ENCODE measurements at places on chromosomes 13 and 19. TPM values are rescaled to one million over a fixed set of nuclear protein-coding genes. Genes with fewer than 3 reads are reported as not detected.

- H3K36me3 ChIP-seq, result peaks cover 69% of the 10 kb centered on the region
- H3K27me3 ChIP-seq, result no peaks in the 10 kb centered on the region
- DNase-seq, result no peak
- H3K27ac ChIP-seq, result peak overlapping the region; percentile 86
- no peak overlapping the region for H3K4me3 ChIP-seq
- H3K4me1 ChIP-seq, result peaks cover 67% of the 10 kb centered on the region
Measured at GRCh38 chr19:41296433-41296871, 13.5 kb upstream of the CCDC97 start.

- peak overlapping the region; percentile 38 for H3K4me3 ChIP-seq
- peaks cover 60% of the 10 kb centered on the region for H3K4me1 ChIP-seq
- no peaks in the 10 kb centered on the region for H3K36me3 ChIP-seq
- H3K27me3 ChIP-seq, result no peaks in the 10 kb centered on the region
Measured at GRCh38 chr19:18417250-18418028, 1.8 kb upstream of the SSBP4 start.

The CRLF1 gene
- total RNA-seq, result 17.9 TPM

- peaks cover 53% of the 10 kb centered on the region for H3K36me3 ChIP-seq
- DNase-seq, result no peak
- H3K27me3 ChIP-seq, result no peaks in the 10 kb centered on the region
- no peaks in the 10 kb centered on the region for H3K4me1 ChIP-seq
- no peak overlapping the region for H3K4me3 ChIP-seq
Measured at GRCh38 chr19:16506961-16507360, 10.8 kb downstream of the C19orf44 start.

DNA sequence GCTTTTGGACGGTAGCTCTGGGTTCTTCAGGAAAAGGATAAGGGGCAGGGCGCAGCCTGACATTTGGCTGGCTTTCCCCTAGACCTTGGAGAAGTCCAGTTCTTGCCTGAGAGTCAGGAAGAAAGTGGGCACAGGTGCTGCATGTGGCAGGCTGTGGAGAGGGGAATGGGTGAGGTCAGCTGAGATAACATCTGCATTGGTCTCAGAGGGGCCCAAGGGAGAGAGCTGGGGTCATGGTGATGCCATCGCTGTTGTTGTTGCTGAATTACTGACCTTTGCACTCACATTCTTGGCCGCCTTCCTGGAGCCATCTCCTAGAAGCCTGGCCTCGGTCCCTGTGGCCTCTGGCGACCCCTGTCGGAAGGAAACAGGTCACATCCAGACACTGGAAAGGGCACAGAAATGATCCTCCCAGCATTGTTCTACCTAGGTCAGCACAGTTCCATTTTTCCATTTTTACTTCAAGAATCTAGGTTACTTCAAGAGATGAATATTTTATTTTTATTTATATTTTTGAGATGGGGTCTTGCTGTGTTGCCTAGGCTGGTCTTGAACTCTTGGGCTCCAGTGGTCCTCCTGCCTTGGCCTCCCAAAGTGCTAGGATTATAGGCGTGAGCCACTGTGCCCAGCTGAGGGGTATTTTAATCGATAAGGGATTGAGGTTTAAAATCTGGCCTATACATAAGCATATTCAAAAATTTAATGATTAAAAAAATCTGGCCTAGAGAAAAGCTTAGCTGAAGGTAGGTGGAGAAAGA is 6.5 kb upstream of the LIPE start:
- no peaks in the 10 kb centered on the region for H3K27me3 ChIP-seq
- no peaks in the 10 kb centered on the region for H3K36me3 ChIP-seq
- H3K4me3 ChIP-seq, result no peak overlapping the region
- peaks cover 19% of the 10 kb centered on the region for H3K4me1 ChIP-seq
- peak overlapping the region; percentile 34 for H3K27ac ChIP-seq
